MG63 (cell line): ENCODE measurements at places on chromosomes 7 and 10.

DNA sequence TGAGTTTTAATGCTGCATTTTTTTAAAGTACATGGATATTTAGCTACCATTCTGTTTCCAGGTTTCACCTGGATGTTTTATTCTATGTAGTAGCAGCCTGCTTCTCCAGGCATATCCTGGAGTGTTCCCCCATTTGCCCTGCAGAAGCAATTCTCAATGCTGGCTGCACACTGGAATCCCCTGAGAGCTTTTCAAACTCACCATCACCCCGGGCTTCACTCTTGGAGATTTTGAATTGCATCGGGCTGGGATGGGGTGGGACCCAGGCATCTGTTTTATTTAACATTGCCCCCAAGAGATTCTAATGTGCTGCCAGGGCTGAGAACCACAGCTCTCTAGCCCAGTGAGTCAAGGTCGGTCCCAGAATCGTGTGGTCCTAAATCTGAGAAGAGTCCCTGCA is 113.2 kb upstream of the MACROH2A2 start:
- DNase-seq, result no peak

GRCh38 chr10:24568042-24568441 is 155.6 kb downstream of the ARHGAP21 start:
- no peak for DNase-seq

DNA sequence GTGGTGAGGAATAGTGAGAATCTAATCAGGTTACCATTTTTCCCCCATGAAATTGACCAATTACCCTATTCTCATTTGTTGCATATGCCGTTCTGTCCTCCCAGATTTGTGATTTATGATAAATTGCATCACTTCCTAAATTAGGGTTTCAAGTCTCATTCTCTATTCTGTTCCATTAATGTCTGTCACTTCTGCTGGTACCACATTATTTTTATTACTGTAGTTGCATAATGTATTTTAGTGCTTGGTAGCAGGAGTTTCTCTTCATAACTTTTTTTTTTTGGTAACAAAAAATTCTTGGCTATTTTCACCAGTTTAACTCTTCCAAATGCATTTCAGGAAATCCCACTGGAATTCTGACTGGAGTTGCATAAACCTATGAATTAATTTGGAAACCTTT is 44.0 kb upstream of the FAM133B start:
- DNase-seq, result no peak

DNA sequence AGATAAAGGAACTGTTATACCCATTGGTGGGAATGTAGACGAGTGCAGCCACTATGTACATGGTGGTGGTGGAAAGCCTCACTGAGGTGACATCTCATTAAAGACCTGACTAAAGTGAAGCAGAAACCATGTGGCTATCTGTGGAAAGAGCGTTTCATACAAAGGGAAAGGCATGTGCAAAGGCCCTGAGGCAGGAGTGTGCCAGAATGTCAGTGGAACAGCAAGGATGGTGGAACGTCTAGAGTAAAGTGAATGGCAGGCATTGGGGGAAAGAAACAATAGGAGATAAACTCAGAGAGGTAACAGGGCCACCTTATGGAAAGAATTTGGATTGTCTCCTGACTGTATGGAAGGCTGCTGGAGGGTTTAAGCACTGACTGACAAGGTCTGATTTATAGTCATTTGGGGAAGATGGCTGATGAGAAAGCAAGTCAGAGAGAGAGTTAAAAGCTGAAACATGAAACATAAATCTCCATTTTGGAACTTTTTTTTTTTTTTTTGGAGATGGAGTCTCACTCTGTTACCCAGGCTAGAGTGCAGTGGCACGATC is 245.7 kb downstream of the STK31 start:
- DNase-seq, result no peak

- DNase-seq, result no peak
These were observed 652.8 kb upstream of the CELF2 start for GRCh38 chr10:10364902-10365301.

GRCh38 chr7:2165239-2165609 is 67.5 kb downstream of the MAD1L1 start:
- no peak for DNase-seq

GRCh38 chr10:82128527-82128926 is 253.5 kb downstream of the NRG3 start:
- DNase-seq, result no peak

DNA sequence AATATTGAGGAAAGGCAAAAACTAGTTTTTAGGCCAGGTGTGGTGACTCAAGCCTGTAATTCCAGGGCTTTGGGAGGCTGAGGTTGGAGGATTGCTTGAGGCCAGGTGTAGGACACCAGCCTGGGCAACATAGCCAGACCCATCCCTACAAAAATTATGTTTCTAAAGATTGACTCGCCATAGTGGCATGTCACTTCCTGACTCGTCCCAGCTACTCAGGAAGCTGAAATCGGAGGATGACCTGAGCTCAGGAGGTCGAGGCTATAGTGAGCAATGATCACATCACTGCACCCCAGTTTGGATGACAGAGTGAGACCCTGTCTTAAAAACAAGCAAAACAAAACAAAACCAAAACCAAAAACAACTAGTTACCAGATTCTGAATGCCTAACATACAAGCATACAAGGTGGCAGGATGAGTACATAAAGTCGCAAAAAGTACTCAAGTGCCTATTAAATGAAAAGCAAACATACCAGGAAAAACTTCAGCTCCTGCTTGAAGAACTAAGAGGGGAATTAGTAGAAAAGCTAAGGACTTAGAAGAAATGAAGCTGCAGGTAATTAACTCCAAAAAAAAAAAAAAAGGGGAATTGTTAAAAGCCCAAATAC is 14.1 kb downstream of the ZNF398 start:
- peak; percentile 26 for DNase-seq

DNA sequence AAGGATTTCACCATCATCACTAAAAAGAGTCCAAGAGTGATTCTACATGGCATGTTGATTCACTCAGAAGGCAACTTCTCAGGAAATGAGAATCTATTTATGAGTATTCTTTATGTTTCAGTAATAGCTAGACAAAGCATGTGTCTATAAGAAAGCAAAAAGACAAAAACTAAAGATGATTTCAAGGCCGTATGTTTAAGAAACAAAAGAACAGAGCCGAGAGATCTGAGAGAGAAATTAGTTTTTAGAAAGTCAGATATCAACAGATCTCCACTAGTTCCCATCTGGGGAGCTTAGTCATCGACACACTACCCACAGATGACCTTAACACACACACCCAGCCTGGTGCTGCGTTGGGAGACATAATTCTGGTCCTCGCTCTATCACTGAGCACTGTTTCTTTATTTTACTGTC is 21.0 kb downstream of the PIP4K2A start:
- no peak for DNase-seq

- no peak for DNase-seq
These were observed 27.6 kb downstream of the ANKRD7 start for GRCh38 chr7:118252087-118252486.

DNA sequence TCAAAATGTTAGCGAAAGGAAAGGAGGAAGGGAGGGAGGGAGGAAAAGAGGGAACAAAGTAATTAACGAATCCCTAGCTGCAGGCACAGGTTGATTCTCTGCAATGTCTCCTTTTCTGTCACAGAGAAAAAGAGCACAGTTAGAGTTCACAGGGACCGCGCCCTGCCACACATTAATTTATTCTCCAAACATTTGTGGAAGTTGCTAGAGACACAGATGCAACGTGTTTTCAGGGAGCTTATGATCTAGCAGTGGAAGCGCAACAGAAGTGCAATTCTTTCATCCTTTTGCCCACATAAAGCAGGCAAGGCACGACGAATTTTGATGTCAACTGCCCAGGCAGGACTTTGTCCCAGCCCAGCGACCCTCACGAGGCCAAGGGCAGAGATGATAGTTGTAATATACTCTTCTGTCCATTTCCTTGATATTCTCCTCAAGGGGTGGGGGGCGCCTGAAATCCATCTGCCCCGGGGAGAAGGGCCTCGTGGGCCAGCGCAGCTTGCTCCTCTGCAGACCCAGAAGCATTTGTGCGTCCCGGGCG is 101.7 kb upstream of the ZNF438 start:
- DNase-seq, result no peak

- no peak for DNase-seq
These were observed 77.3 kb upstream of the GRID1 start for GRCh38 chr10:86443936-86444335.

DNA sequence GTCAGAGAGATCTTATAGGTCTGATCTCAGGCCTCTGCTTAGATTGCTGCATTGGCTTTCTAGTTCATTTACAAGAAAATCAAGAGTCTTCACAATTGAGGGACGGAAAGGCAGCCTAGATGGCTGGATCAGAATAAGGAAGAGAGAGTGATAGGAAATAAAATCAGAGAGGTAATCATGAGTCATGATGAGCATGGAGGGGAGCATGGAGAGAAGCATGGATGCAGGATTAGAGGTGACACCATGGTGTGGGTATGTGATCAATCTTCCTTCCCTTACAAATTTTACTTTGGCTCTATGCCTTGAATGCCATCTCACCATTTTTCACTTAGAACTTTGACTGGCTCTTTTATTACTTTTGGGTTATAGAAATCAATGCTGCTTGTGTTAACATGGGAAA is 1.4 kb downstream of the BCCIP start:
- DNase-seq, result peak; percentile 51

DNA sequence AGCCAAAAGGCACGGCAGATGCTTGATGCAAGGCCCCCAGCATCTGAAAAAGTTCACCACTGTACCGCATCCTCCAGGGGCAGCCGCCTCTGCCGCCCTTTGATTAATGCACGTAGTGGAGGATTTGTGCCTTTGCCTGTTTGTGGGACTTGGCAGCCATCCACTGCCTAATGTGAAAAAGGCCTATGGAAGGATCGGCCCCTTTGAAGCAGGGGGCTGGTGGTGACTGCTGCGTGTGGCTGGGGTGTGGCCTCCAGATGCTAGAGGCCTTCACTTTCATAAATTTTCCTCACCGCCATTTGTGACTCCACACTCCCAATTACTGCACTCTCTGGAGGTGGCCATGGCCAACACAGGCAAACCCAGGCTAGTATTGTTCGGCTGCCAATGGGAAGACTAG is 226.0 kb downstream of the BMPER start:
- no peak for DNase-seq

DNA sequence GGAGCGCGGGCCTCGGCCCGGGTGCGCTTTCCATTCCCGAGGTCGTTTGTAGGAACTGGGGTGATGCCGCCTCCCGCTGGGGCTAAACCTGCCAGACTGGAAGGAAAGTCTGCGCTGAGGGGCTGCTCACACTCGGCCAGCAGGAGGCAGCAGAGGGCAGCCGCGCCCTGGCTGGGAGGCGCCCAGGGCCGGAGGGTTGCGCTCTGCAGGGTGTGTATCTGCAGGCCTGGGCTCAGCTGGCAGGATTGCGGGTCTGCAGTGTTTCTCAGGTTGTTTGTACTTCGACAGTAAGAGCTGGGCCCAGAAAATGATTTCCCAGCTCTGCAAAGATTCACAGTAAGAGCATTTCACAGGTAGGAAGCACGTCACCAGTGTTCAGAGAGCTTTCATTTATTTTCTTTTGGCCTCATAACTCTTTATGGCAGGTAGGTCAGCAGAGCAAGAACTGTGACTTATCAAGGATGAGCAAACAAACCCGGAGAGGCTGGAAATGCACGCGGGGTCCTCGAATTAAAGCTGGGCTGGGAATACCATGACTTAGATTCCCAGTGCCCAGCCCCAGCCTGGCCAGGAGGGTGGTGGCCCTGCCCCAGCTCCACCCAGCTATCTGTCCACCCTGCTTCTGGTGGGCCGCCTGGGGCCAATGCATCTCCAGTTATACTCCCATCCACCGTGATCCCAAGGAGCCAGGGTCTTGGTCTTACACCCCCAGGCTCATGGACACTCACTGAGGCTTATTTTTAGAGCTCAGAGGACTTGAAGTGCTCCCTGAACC is 15.2 kb upstream of the PPP2R2D start:
- DNase-seq, result peak; percentile 66

DNA sequence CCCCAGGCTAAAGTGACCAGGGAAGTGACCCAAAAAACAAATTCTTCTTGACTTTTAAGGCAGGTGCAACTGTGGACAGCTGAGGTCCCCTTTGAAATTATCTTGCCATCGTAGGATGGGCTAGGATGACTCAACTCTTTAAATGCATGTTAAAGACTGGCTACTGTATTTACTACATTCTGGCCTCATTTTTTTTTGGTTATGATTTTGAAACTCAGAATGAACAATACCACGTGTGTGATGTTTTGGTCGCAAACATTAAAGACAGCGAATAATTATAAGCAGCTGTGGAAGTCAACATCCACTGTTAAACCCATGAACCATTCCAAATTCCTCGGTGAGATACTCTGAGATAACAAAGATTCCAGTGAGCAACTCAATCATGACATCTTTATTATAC is 1.2 kb upstream of the SLC13A4 start:
- no peak for DNase-seq
